ENCODE measurements at places on chromosomes 5 and 9.

DNA sequence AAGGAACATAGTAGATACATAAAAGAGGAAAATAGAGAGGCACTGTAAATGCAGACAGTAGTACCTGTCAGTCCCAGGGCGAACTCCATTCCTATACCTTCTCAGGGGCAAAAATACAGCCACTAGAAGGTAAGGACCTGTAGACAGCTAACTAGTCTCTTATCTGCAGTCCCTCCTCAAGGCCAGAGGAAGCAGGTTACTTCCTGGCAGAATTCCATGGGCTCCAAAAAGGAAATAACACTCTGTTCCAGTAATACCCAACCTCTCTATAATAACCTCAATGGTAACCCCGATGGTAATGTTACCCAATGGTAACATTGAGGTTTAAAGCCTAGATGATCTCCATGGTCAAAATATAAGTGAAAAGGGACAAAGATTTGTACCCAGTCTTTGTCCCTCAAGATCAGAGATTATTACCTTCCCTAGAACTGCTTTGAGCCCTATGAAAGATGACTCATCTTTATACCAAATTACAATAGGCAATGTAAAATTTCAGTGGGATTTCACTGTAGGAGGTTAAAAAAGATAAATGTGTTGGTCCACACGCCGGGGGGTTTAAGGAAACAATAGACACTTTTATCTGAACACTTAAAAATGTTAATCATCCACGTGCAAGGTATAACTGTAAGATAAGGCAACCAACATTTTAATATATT is 113.0 kb downstream of the DENND1A start:
- no peak for DNase-seq

DNA sequence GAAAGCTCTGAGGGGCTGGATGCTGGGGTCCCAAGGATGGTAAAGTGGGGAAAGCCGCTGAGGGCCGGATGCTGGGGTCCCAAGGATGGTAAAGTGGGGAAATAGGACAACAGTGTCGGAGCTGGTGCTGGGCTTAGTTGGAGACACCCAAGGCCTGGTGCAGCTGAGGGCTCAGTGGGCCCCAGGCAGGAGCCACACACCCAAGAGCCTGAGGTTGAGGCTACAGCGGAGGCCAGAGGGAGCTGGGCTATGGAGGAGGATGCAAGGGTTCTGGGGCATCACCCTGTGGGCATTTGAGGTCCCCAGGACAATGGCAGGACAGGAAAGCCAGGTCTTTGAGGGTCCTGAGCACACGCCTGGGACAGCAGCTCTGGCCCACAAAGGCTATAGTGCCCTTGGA is 19.1 kb upstream of the SLC9A3 start:
- DNase-seq = no peak

- DNase-seq = no peak
Measured at GRCh38 chr9:112072721-112073638, 102.1 kb downstream of the SUSD1 start.

GRCh38 chr9:37148181-37148580 is 27.8 kb downstream of the ZCCHC7 start:
- no peak for DNase-seq

- peak; percentile 86 for DNase-seq
Measured at GRCh38 chr9:125558453-125559092, 148.4 kb downstream of the MAPKAP1 start.

- peak; percentile 90 for DNase-seq
Measured at GRCh38 chr5:14011089-14012020, 66.9 kb upstream of the DNAH5 start.

DNA sequence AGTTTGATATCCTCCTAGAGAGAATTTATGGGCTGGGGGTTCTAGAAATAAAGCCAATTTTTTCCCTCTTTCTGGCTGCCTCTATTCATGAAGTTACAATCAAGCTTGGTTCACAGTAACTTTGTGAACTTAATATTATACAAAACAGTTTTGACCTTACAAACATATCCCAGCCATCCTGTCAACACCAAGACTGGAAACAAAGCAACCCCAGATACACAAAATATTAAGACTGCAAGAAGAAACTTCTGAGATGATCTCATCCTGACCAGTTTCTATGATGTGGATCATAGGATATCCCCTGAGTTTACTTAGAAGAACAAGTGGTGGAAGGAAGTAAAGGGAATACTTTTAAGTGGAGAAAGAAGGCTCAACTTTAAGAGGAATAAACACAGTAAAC is 28.3 kb upstream of the CER1 start:
- no peak for DNase-seq

- DNase-seq = peak; percentile 11
Measured at GRCh38 chr5:140927228-140927573, 1.1 kb downstream of the PCDHAC1 start.

GRCh38 chr9:131289301-131290035 is at the start of gene PLPP7:
TSS of gene PLPP7 (plus strand) at chr9:131289723. CDS start at chr9:131289998, 275 bp downstream.
- DNase-seq = peak; percentile 84

DNA sequence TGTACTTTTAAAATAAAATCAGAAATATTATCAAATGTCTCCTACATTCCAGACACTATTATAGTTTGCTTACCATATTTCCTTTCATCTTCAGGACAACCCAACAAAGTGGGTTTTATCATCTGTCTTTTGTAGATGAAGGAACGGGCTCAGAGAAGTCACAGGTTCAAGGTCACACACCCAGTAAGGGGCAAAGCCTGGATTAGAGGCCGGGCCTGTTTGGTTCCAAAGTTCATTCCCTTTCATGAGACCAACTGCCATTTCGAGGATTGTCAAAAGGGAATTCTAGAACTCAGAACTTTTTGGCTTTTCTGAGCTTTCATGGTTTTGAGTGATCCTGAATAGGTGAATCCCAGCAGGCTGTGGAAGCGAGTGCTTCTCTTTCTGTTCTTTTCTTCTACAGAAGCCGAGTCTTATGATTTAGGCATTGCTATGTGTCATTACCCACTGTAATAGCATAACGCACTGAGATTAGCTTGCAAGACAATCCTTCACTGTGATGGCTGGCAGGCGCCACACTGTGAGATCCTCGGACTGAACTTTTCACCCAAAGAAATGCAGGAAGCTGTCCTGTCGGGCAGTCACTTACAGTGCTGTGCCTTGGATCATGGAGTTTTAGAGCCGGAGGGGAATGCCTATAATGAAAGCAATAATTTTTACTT is 43.8 kb upstream of the ANKH start:
- DNase-seq = no peak

- no peak for DNase-seq
Measured at GRCh38 chr5:171946000-171946781, 60.2 kb downstream of the FBXW11 start.

- no peak for DNase-seq
Measured at GRCh38 chr5:138643040-138643791, 68.0 kb upstream of the HSPA9 start.

DNA sequence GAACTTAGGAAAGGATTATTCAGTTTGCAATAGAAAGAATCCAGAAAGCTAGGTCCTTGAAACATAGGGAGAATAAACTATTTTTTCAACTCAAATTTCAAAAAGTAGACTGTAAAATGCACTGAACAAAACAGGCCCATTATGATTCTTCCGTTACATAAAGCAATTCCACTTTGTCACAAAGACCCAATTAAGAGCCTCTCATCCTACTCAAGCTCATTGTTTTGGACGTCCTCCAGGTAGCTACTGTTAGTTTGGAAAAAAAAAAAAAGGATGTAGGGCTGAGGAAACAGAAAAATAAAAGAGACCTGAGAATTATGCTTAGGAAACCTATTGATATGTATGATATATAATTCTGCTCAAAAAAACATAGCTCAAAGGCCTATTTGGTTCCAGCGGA is 74.0 kb downstream of the DIRAS2 start:
- no peak for DNase-seq

- peak; percentile 48 for DNase-seq
Measured at GRCh38 chr5:149913436-149914419, 30.9 kb downstream of the PDE6A start.

DNA sequence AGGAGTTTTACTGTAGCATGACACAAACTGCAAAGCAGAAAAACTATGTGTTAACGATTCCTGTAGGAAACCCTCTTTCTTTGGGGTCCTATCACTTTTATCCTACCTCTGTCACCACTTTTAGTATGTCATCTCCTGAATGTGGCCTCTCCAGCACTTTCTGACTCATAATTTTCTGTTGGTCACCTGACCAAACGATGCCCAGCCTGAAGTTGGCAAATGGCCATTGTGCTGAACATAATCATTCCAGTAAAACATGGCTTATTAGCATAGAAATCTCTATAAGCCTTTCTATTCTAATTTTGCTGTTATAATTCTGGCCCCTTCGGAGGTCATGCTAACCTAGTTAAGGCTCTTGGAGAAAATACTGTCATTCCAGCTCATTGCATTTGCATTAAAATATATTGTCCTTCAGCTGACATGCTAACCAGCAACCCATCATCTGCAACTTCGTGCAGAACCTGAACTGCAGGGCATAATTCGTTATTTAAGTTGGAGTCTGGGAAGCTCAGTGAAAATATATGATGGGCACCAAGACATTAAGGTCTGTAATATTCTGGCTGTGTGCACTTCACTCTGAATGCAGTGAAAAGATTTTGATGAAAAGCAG is 140.3 kb downstream of the NMUR2 start:
- no peak for DNase-seq

DNA sequence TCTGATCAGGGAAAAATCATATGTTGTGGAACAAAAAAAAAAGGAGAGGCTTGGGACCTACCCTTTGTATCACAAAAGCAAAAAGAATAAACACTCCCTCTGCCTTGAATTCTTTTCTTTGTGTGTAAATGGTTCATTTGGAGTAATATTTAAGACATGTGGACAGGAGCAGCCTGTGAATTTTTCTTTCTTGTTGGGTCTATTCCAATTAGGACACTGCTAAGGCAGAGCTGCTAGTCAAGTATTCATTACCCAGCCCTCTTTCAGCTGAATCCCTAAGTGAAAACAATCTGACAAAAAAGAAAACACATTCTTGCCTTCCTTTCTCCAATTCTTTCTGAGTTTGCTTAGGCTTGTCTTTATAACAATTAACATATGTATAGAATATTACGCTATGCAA is 330.0 kb downstream of the EBF1 start:
- no peak for DNase-seq

- DNase-seq = peak; percentile 6
Measured at GRCh38 chr5:81852291-81853029, 101.6 kb upstream of the SSBP2 start.

DNA sequence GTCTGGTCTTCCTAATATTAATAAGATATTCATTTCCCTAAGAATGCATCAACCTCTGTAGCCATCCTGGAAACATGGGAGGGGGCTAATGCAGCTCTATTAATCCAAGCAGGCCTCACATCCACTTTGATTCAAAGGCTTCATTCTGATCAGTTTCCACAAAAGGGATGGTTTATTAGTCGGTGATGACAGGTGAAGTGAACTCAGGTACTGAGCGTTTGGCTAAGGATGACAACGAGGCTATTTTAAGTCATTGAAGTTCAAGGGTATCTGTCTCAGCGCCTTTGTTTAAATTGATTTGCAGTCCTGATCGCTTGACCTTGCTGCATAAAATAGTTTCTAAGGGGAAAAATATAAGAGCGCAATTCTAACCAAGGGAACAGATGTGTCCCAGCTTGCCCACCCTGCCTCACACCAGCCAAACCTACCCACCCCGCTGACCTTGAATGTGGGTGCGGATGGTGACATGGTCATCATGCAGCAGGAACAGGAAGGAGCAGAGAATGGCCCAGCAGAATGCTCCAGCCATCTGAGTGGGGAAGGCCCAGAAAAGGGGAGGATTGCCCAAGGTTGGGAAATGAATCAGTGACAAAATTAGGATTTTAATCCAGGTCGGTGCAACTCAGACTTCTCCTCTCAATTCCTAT is 70.5 kb upstream of the ZNF618 start:
- DNase-seq = no peak

GRCh38 chr9:129480745-129481144 is 140.2 kb downstream of the C9orf50 start:
- no peak for DNase-seq

GRCh38 chr5:177609076-177610059 is 9.4 kb downstream of the B4GALT7 start:
- no peak for DNase-seq

DNA sequence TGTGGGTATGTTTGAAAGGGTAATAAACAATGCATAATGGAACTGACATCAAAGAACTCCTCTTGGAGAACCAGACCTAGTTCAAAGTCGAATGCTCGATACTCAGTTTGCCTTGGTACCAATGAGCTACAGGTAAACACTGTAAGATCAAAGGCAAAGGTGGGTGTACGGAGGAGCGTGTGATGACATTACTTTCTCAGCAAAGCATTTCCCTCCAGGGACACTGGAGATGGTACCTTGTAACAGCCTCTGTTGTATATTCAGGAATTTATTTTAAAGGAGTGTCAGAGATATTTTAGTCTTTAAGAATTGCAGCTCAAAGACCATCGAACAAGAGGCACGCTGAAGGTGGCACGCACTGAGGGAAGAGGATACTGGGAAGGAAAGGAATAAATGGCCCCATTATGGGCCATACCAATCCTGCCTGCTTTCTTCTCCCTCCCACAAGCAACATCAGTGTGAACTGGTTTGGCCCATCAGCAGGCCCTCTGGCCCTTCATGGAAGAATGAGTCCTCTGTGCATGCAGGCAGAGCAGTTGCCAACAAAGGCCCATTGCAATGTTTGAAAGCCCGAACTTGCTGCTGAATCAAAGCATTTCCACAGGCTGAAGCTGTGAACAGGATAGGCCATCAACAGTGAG is 410.2 kb downstream of the ACTL7B start:
- DNase-seq = no peak

GRCh38 chr5:149433524-149434131 is 54.5 kb upstream of the IL17B start:
- peak; percentile 45 for DNase-seq

DNA sequence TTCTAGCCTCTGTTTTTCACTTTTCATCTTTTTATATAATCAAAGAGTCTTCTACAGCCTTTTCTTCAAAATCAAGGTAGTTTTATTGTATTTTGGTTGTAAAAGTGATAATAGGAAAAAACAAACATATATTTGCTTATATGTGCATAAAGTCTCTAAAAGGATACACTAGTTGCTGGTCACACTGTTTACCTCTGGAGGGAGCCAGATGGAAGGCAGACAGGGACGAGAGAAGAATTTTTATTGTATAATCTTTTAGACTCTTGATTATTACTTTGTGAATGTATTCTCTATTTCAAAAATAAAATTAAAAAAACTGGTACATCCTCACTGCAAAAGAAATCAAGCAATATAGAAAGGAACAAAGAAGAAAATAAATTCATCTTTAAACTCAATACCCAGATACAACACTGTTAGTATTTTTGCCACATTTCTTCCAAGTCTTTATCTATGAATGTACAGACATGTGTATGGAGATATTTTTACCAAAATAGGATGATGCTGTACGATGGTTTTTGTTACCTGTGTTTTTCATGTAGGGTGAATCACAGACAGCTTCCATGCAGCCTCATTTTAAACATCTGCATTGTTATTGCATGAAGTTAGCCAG is 6.1 kb upstream of the RNF183 start:
- DNase-seq = peak; percentile 57

GRCh38 chr5:142107036-142107735 is 1.4 kb upstream of the NDFIP1 start:
- no peak for DNase-seq
